ENCODE measurements at places on chromosomes 5 and 9.

GRCh38 chr5:14962604-14963003 is 91.0 kb upstream of the ANKH start:
- no peak for DNase-seq

DNA sequence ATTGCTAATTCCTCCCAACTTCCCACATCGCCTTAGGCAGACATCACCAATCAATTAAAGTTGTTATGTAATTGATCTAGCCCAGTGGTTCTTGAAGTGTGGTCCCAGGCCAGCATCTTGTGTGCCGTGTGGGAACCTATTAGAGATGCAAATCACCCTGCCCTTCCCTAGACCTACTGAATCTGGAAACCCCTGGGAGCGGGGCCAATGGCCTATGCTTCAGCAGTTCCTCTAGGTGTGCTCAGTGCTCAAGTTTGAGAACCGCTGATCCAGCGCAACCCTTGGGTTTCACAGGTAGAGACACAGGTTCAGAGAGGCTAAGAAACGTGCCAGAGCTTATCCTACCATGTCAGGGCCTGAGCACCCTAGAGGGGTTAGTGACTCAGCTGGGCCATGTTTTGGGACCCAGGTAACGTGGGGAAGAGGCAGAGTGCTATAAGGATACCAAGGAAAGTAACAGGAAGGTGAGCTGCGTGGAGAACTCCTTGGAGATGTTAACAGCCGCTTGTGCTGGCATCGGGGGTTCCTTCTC is 4.4 kb downstream of the SLC34A1 start:
- DNase-seq, result no peak

DNA sequence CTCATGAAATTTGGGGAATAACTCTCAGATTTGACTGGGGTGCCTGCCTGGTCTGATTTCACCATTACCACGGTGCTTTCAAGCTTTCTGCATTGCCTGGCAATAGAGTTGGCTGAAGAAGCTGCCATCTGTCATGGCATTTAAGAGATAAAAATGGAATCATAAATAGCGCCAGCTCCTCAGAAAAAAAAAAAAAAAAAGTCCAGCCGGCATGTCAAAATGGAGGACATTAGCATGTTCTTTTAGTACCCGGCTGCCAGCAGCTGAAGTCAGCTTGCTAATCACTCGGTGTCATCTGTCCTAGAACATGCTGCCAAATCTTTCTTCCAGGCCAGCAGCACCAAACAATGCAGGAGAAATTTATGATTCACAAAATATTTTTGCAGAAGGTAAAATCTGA is 57.7 kb upstream of the CER1 start:
- DNase-seq, result no peak

DNA sequence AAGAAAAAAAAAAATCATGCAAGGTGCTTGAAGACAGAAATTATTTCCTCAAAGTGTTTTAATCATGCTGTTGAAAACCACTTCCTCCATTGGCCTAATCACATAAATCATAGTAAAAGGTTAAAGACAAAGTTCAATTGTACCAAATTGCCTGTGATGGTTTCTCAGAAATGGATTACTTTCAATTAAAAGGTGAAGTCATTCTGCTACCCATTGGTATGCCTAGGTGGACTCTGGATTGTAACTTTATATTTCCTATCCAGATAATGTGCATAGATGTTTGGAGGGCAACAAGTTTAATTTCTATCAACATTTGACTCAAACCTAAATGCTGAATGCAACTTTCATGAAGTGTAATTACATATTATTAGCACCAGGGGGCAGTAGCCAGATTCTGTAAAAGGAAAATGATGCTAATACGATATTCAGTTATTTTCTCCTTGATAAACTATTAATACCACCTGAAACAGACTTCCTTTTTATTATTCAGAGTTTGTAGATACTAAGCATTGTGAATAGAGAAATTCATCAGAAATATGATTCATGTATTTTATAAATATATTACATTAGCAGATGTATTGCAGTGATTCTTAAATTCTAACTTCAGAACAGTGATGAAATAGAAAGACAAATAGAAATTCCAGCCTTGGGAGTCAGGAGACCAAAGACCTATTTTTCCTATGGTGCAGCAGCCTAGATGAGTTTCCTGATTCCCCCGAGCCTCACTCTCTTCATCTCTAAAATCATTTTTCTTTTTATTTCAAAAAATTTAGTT is 148.2 kb downstream of the CAAP1 start:
- DNase-seq, result no peak

GRCh38 chr5:7394889-7395431 is 978 bp upstream of the ADCY2 start:
- no peak for DNase-seq

GRCh38 chr5:167709625-167710024 is 581.8 kb upstream of the WWC1 start:
- DNase-seq, result no peak

DNA sequence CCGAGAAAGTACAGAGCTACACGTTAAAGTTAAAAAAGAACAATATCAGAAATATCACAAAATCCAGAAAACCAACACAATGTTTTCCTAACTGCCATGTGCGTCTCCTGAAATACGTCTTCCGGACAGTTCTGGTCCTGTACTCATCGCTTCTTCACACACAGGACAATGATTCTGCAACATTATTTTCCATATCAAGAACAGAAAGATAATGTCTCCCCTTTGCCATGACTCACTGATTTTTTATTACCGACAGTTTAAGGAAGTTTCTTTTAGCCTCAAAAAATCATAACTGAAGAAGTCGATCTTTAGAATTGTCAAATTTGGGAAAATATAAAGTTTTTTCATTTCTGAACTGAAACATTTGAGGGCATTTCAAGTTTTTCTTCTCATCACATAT is 2.5 kb downstream of the TBC1D9B start:
- DNase-seq, result no peak

GRCh38 chr5:177353093-177353492 is 1.6 kb upstream of the LMAN2 start:
- no peak for DNase-seq

DNA sequence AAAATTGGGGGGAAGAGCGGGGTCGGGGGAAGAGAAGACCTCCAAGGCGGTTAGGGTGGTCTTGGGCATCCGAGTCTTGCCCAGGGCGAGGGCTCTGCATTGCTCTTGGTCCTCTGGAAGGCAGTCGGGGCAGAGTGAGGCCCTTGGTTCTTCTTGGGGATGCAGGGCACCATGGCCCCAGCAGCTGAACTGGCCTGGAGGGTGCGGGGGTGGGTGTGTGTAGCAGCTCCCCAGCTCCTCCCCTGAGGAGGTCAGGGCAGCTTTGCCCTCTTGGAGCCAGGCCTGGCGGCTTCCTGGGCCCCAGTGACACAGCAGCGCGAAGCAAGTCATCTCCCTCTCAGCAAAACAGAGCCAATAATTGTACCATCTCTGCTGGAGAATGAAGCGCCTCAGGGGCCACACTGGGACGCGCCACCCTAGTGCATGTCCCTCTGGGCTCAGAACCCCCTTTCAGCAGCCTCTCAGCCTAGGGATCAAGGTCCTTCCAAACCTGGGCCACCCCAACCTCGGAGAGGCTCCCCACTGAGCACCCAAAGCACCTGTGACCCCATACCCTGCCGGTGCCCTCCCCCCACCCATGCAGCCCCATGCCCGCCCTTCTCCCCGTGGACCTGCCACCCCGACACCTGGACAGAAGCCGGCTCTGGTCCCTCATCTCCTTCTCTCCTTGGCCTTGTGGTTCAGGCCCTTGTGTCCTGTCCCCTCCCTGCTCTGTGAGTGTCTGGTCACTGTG is 10.4 kb upstream of the RXRA start:
- no peak for DNase-seq

DNA sequence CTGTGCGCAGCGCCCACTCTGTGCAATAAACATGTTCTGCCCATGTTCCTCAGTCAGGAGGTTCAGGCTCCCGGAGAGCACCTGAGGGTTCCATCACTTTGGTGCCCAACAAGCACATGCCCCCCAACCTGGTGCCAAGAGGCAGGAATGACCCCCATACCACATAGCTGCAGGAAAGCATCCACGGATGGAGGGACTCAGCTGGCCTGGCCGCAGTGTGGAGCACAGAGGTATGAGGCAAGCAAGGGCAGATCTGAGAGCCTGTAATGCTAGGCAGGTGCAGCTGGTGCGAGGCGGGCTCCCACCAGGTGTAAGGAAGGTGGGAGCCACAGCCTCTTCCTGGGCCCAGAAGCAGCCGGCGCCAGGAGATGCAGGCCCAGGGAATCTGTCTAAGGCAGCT is 4.3 kb upstream of the MRNIP start:
- no peak for DNase-seq

GRCh38 chr5:140588311-140589070 is 23.9 kb downstream of the SLC35A4 start:
- no peak for DNase-seq

DNA sequence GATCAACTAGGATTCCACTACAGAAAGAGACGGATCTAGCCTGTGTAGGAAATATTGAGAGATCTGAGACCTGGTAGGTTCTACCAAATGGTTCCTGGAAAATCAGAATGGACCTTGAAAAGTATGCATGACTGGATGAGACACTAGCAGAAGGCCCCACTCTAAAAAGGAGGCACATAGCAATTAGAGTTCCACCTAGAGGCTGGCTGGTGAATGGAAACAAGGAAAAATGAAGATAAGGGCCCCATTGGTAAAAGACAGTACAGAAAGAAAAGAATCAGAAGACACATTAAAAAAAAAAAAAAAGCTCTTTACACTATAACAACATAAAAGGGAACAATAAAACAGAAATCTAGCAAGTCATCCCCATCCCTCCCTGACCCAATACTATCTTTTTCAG is 518.5 kb downstream of the NR2F1-AS1 start:
- DNase-seq, result no peak

GRCh38 chr9:80556631-80557030 is 984.9 kb downstream of the TLE4 start:
- DNase-seq, result no peak

DNA sequence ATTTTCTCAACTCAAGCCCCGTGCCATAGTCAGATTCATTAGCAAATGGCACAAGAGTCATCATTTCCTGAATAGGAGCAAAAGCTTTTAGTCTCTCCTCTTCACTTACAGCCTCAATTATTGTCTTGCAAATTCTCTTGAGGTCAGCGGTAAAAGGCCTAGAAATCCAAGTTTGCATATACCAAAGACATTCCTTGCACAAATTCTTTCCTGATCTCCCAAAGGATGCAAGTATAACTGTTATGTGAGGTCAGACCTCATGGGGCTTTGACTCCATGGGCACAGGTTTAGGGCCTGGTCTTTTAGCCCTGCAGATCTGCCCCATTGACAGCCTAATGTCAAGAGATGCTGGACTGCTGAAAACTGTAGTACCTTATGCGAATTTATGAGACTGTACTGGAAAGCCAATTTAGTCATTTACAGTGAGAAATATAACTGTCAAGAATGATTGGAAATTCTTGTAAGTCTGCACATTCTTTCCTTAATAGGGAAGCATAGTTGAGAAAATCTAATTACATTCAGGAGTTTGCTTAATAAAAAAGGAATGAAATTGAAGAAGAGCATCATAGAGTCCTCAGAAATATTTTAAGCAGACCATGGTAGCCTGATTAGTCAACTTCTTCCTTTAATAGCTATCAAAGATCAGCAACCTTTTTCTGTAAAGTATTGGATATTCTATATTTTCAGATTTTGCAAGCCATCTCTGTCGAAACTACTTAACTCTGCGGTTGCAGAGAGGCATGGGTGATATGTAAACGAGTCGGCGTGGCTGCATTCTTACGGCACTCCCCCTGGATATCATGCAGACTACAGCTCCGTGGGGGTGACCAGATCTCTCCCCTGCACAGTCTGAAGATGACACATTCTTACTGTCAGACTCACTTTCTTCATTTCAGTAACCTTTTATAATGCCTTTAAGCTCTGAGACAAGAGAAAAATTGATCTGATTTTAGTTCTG is 45.2 kb downstream of the GCNT4 start:
- no peak for DNase-seq

GRCh38 chr5:146082798-146083197 is 22.6 kb downstream of the PLAC8L1 start:
- DNase-seq, result no peak

DNA sequence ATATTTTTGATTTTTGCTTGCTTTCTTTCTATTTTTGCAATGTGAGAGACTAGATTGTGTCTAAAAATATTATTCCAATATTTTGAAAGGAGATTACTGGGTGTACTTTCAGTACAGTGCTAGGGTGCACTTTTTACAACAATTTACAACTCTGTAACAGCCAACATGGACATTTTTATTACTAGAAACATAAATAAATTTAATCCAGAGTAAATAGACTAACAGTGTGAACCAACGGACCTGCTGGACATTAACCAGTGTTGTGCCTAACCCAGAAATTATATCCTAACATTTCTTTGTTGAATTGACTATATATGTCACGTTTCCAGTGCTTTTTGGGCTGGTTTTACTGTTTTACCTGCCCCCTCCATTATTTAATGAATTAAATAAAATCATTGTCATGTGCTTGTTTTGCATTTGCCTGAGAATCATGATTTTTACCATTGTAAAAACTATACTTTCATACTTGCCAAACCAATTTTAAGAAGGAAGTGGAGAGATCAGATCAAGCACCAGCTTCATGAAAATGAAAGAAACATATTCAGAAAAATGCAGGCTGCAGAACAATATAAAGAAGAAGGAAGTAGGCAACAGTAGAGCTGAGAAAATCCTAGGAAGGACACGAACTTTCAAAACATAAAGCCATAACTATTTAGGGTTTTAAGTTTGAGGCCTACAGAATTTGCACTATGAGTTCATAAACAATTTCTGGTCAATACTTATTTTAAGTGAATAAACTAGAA is 400.8 kb upstream of the PIK3R1 start:
- no peak for DNase-seq

- no peak for DNase-seq
These were observed 12.5 kb downstream of the ABL1 start for GRCh38 chr9:130847306-130848217.

GRCh38 chr9:120925535-120926396 is 830 bp downstream of the TRAF1 start:
- DNase-seq, result no peak

DNA sequence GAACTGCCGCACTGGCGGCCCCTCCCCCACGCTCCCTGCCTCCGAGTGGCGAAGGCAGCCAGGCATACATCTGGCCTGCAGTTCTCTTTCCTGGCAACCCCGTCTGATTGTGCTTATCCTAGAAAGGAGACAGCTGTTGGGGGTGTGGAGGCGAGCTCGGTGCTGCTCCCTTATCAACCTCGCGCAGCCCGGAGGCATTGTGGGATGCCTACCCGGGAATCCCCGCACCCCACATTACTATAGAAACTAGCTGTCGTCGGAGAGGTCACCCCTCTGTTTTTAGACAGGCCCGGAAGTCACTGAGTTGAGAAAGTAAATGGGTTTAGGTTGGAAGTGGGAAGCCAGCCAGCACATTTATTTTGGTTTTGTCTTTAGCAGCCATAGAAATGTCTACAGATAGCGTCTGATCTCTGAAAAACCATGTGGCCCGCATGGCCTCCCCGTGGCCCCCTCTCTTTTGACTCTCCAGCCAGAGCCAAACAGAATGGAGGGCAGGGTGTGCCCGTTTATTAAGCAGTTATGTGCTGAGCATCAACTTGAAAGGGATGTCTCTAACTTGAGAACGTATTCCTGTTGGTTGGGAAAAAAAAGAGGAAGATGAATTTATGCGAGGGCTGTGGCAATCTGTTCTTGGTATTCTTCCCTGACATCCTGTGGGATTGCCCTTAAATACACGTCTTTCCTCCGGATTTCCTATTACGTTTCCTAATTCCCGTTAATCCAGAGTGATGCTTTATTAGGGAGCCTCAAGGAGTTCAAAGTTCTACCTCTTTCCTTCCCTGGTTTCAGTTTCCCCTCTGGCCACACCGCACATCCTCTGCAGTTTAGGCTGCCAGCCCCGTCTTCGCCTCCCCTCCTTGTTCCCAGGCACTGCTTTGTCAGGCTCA is 3.9 kb downstream of the STC2 start:
- DNase-seq, result no peak

Data from cortex of kidney (tissue), 1 donor.